ENCODE measurements at places on chromosomes 3 and 15.

- no peak for DNase-seq
Observed at GRCh38 chr3:61181874-61182273, 69.4 kb downstream of the FHIT start.

DNA sequence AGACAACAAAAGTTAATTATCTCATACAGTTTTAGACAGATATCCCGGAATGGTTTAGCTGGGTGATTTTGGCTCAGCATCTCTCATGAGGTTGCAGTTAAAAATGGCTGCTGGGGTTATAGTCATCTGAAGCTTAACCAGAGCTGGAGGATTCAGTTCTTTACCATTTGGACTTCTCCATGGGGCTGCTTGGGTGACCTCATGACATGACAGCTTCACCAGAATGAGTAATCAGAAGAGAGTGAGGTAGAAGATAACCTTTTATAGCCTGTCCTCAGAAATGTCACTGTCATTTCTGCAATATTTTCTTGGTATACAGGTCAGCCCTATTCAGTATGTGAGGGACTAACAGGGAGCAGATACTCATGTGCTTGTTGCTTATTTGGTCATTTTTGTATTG, 30.9 kb downstream of the TFG start:
- no peak for DNase-seq

- DNase-seq, result no peak
Observed at GRCh38 chr15:63065262-63066221, 23.0 kb downstream of the TPM1 start.

GRCh38 chr3:28301688-28302087, 46.8 kb upstream of the ZCWPW2 start:
- DNase-seq, result no peak

DNA sequence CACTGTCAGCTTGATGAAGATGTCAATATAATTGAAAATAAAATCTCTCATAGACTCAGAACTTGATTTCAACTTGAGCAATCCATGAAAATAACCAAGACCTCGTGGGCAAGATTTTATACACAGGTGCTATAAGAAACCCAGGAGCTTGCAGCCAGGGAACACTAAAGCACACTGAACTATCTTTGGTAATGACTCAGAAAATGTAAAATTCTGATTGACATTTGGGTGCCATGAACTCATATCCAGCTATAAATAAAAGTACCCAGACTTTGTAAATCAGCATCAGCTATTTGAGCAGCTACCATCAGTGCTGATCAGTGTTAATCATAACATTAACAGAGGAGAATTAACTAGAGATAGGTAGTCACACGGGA, 61.5 kb downstream of the PLCH1 start:
- no peak for DNase-seq

GRCh38 chr15:36977659-36978058, 122.7 kb downstream of the MEIS2 start:
- no peak for DNase-seq

DNA sequence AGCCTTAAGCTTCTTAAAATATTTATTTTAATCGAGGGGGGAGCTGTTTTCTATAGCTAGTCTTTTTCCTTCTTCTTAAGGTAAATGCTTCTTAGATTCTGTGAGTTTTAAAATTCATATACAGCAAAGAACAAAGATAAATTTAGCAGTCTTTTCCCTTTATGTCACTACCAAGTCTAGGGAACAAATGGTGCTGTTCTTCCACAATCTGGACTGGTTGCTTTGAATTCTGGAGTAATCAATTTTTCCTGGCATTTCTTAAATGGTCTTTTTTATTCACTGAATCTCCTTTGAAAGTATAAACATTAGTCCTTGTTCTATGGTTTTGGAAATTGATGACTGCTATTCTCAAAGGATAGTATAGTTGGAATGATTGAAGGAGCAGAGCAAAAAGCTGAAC, 82.8 kb downstream of the CHL1 start:
- no peak for DNase-seq

GRCh38 chr15:36161771-36162212, 417.6 kb upstream of the CDIN1 start:
- DNase-seq, result no peak

DNA sequence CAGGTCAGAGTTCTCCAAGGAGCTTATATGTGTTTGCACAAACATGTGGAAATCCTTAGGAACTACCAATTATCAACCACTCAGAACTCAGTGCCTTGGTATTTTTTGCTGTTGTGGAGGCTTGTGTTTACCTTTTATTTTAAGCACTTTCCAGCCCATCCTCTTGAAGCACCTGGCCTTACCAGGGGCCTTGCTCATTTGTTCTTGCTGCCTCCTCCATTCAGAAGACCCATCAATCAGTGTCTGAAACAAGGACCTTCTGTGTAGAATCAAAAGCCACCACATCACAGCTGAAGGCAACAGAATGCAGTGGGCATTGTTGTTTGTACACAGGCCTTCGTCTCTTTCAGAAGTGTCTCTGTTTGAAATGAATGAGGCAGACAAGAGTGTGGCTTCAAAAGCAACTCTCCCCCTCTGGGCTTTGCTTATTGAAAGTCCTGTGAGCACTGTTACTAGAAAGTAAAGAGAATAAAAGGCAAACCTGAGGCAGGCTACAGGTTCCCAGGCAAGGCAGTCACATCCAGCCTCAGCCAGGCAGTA, 24.5 kb upstream of the LIPC start:
- no peak for DNase-seq

GRCh38 chr3:23422517-23422851, 219.4 kb downstream of the UBE2E2 start:
- DNase-seq, result no peak

DNA sequence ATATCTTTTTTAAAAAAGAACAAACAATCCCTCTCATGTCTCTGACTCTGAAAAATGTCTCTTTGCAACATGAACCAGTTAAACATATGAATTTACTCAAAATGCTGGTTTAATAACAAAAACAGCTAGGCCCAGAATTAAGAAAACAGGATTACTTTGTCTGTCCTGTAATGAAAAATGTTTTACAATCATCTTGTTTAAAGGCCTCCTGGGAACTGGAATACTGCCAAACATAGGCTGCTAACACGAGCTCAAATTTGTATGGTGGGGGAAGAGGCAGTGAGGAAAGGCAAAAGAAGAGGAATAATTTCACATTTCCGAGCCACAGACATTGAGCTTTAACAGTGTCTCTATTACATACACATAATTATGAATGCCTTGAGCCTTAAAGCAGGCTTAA, 61.7 kb upstream of the PPIB start:
- DNase-seq, result peak; percentile 29

DNA sequence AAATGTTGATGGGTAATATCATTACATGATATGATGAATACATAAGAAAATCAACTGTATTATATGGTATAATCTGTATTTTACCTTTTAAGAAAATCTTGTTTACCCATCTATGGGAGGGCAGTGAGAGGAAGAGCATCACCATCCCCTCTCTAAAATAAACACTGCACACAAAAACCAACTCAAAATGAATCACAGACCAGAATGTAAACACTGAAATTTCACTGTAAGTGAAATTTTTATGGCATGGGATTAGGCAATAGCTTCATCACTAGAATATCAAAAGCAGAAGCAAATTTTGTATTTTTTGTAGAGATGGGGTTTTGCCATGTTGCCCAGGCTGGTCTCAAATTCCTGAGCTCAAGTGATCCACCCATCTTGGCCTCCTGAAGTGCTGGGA, 26.2 kb downstream of the IFT80 start:
- no peak for DNase-seq

GRCh38 chr3:133492159-133492741, 81.2 kb upstream of the CDV3 start:
- no peak for DNase-seq

DNA sequence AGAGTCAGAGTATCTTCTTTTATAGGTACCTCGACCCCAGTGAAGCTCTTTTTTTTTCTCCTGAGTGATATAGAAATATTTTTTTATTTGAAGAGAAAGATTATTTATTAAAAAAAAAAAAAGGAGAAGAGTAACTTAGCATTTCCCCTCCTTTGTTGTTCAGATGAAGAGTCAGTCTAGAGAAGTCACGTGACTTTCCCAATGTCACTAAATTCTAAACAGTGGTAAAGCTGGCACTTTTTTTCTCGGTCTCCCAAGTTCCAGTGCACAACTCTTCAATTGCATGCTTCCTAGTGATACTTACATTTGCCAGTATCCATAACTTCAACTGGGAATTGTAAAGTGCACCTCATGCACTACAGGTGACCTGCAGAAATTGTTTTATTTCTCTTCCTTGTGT, 448.7 kb downstream of the LPP start:
- DNase-seq, result no peak

DNA sequence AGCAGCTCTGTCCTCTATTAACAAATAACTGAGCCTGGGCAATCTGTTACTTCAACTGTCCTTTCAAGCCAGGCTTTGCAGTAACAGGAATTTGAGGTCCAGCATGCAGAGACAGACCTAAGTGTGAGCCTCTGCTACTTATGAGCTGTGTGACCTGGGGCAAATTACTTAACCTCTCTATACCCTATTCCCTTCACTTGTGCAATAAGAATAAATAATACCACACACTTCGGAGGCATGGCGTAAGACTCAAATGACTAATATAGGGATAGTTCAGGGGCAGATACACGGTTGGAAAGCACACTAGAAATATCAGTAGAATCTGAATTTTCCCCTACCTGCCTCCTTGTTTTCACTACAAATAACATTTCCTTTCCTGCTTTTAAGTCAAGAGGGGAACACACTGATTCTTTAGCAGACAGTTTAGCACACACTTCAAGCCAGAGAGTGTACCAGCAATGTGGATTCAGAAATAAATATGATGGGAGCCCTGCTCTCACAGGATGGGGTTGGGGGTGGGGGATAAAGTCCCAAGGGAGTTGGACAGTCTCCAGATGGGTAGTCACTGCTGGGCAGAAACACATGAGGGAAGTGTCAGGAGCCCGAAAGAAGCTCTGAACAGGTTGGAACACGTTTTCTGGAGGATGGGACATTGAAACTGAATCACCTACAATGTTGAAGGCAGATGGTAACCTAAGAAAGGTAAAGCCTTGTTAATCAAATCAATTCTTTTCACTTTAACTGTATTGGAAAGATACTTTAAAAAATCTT, 61.8 kb upstream of the RBP1 start:
- DNase-seq, result no peak

GRCh38 chr3:36733162-36733696, 31.1 kb downstream of the DCLK3 start:
- DNase-seq, result no peak

DNA sequence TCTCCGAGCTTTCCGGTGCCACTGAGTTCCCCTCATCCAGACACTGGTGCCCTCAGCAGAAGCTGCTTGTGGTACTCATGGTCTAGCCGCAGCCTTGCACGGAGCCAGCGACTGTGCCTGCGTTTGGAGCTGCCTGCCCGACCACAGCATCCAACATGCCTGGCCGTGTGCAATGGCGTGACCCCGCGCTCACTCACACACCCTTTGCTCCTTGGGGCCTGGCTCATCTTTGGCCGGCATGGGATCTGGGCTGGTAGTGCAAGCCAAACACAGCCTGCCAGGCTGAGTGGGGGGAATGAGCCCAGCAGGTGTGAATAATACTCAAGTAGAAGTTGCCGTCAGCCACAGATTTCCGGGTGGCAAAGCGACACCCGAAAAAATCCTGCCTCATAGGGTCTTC, 1178.7 kb upstream of the GBE1 start:
- DNase-seq, result no peak

GRCh38 chr15:79815468-79815867, 81.3 kb downstream of the MTHFS start:
- no peak for DNase-seq

GRCh38 chr15:29935296-29936004, 113.2 kb upstream of the TJP1 start:
- DNase-seq, result no peak

Measured in NCI-H2081 (cell line).